ENCODE measurements at places on chromosomes 11 and 22. TPM values are rescaled to one million over a fixed set of nuclear protein-coding genes. Genes with fewer than 3 reads are reported as not detected.

- no peak for DNase-seq
Measured at GRCh38 chr11:64687643-64688533, 35.1 kb downstream of the NRXN2 start.

- DNase-seq, result no peak
Measured at GRCh38 chr11:68164437-68164836, 43.2 kb upstream of the CHKA start.

DNA sequence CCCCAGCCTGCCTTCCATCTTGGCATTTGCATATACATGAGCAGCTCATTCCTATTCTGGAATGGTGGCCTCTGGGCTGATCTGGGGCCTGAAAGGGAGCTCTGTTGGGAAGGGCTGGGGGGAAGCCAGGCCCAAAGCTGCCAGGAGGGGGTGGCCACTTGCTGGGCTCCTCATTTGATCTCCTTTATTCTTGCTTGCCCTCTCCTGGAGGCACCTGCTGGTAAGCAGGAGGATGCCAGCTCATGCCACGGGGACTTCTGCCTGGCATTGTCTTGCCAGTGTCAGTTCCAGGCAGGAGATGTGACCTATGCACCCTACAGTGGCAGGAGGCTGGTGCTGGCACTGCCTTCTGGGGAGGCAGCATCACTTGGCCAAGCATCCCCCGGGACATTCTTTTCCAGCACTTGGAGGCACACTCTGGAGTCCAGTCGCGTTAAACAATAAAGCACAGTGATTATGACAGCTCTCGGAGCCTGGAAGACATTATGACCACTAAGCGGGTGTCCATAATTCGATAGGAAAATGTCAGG lies 128.3 kb downstream of the NTM start:
- DNase-seq, result no peak

GRCh38 chr11:101583251-101584128 lies at the start of gene TRPC6:
TSS of gene TRPC6 (minus strand) at chr11:101584007. CDS start at chr11:101583503, 504 bp downstream.
- DNase-seq, result no peak

DNA sequence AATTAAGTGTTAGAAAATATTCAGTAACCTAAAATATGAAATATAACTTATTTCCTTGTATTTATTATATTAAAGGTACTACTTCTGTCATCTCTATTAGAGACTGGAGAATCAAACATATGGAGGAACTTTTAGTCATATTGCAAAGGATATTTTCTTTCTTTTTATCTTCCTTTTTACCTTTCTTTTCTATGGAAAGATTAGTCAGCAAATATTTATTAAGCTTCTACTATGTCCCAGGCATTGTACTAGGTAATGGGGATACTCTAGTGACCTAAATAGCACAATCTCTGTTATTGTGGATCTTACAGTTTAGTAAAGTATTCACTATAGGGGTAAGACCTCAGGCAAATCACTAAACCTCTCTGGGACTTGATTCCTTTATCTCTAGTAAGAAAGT lies 18.3 kb downstream of the SIK2 start:
- no peak for DNase-seq

GRCh38 chr11:126109941-126110731 lies 47.5 kb upstream of the CDON start:
- DNase-seq, result peak; percentile 10

DNA sequence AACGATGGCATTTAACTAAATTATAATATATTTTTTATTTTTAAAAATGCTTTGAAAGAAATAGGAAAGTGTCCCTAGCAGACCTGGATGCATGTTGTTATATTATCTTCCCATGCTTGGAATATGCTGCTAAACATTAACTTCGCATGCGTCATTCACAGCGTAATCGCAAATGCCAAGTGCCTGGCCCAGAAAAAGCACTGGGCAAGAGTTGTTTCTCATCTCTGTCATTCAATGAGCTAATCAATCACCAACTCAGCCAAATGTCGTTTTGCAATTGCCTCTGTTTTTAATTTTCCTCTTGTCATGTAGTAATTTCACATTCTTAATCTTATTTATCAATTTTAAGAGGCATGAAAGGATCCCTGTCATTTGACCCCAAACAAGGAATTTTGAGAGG lies 1421.9 kb downstream of the BRD1 start:
- no peak for DNase-seq

GRCh38 chr11:72012897-72013721 lies 14.4 kb downstream of the IL18BP start:
- DNase-seq, result no peak

GRCh38 chr11:39149214-39149613 lies 2310.2 kb downstream of the LRRC4C start:
- DNase-seq, result no peak

GRCh38 chr11:114310095-114310494 lies 13.9 kb downstream of the NNMT start:
- no peak for DNase-seq

GRCh38 chr11:119169282-119169719 lies 776 bp downstream of the NLRX1 start:
- DNase-seq, result peak; percentile 73

- no peak for DNase-seq
Measured at GRCh38 chr11:2316169-2316962, 14.6 kb downstream of the TSPAN32 start.

DNA sequence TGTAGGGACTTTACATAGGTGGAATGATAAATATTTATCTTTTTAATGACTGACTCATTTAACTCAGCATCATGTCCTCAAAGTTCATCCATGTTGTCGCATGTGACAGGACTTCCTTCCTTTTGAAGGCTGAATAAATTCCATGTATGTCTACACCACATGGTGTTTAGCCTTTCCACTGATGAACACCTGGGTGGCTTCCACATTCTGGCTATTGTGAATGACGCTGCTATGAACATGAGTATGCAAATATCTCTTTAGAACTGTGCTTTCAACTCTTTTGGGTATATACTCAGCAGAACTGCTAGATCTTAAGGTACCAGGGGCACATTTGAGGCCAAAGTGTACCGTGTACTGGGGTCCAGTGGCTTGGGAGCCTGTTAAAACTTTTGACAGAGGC lies 24.1 kb downstream of the LARGE1 start:
- no peak for DNase-seq

DNA sequence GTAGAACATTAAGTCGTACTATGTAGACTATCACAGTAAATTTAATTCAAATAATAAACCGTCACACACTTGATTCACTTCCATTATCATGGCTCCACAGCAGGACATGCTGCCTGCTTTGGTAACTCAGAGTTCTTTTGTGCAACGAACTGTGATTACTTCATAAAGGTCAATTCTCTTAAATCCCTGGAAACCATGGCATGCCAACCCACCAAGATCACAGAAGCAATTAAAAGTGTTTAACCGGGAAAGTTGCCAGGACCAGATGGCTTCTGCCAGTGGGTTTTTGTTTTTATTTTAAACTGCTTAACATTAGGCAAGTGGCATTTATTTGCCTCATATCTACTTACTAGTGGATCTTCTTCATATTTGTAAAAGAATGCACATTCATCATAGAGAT lies 1162.1 kb downstream of the DLG2 start:
- no peak for DNase-seq

The TMEM138 gene
- total RNA-seq, result 32.4 TPM

The KCNJ11 gene
- 0.43 TPM for total RNA-seq

The SLC16A8 gene
- 0.39 TPM for total RNA-seq

The PARVB gene
- total RNA-seq, result 73.7 TPM
